Dermis blood vessel endothelial cell (primary cell): ENCODE measurements at places on chromosomes 7 and 10. TPM values are rescaled to one million over a fixed set of nuclear protein-coding genes. Genes with fewer than 3 reads are reported as not detected.

UNCX gene
- total RNA-seq, result not detected in 2 replicates

ARL5B gene
- 22.8 and 23.0 TPM in 2 replicates for total RNA-seq

SLC13A1 gene
- total RNA-seq, result not detected in 2 replicates

EIF5AL1 gene
- total RNA-seq, result 0.51 TPM in 2 replicates

KRIT1 gene
- 53.0 and 67.0 TPM in 2 replicates for total RNA-seq

NUTM2E gene
- not detected in 2 replicates for total RNA-seq

EN2 gene
- total RNA-seq, result not detected in 2 replicates

ICA1 gene
- total RNA-seq, result 41.1 and 55.8 TPM in 2 replicates

SORCS3 gene
- under 0.01 TPM in 1 of 2 replicates, not detected in the other for total RNA-seq

FAM13C gene
- 6.0 and 16.7 TPM in 2 replicates for total RNA-seq

INHBA gene
- total RNA-seq, result 0.60 and 1.0 TPM in 2 replicates

GCK gene
- 0.23 TPM in 1 of 2 replicates, not detected in the other for total RNA-seq

ZNF273 gene
- 5.1 and 10.9 TPM in 2 replicates for total RNA-seq

MKX gene
- 0.14 TPM in 1 of 2 replicates, not detected in the other for total RNA-seq

TUBB8 gene
- 0.09 TPM in 1 of 2 replicates, not detected in the other for total RNA-seq

SBDS gene
- 106 and 125 TPM in 2 replicates for total RNA-seq

RAMP3 gene
- 114 and 116 TPM in 2 replicates for total RNA-seq

C10orf67 gene
- total RNA-seq, result not detected in 2 replicates
